ENCODE measurements at places on chromosomes 1 and 21. TPM values are rescaled to one million over a fixed set of nuclear protein-coding genes. Genes with fewer than 3 reads are reported as not detected.

The C1orf232 gene
- not detected for total RNA-seq

The DDR2 gene
- 12.3 TPM for total RNA-seq

The TM2D1 gene
- total RNA-seq = 53.2 TPM

The RPTN gene
- total RNA-seq = 0.19 TPM

The TMEM54 gene
- 39.2 TPM for total RNA-seq

The RNF207 gene
- total RNA-seq = 16.1 TPM

The FCER1G gene
- total RNA-seq = 0.47 TPM

The AMPD1 gene
- total RNA-seq = not detected

The TRIM58 gene
- under 0.01 TPM for total RNA-seq
